ENCODE measurements at places on chromosomes 11 and 22.

DNA sequence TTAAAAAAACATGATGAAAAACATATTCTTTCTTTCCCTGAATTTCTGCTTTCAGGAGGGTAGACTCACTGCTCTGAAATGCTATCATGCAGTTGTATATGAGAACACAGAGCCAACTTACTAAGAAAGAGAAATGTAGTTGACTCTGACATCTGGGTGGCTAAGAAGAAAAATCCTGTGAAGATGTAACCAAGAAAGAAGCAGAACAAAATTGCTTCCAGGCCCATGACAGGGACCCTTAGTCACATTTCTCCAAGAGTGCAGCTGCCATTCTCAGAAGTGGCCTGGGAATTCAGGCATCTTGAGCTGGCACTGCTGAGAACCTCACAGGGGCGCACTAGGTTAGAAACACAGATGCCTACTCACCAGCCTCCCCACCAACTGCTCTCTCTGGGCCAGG, 73.6 kb downstream of the RPL27A start:
- DNase-seq = no peak

- no peak for DNase-seq
These were observed 6.1 kb downstream of the SCN4B start for GRCh38 chr11:118146554-118146953.

- no peak for DNase-seq
These were observed 1154.3 kb downstream of the FAM181B start for GRCh38 chr11:81579339-81579738.

GRCh38 chr11:117117681-117118080, 19.5 kb upstream of the SIK3 start:
- no peak for DNase-seq

Data from substantia nigra (tissue), 51 donors.